Fibroblast of the aortic adventitia (primary cell): ENCODE measurements at places on chromosomes 5 and 9. TPM values are rescaled to one million over a fixed set of nuclear protein-coding genes. Genes with fewer than 3 reads are reported as not detected.

SMIM33 gene
- total RNA-seq = not detected in 2 replicates

ANKRD18B gene
- total RNA-seq = 1.9 TPM in 1 of 2 replicates, not detected in the other

FAM81B gene
- total RNA-seq = not detected in 2 replicates

DMRT3 gene
- total RNA-seq = not detected in 2 replicates

ITGA2 gene
- total RNA-seq = 9.1 and 171 TPM in 2 replicates

LCP2 gene
- total RNA-seq = not detected in 2 replicates

WDR38 gene
- not detected in 2 replicates for total RNA-seq

PPP6C gene
- total RNA-seq = 28.0 and 28.5 TPM in 2 replicates

HSPA9 gene
- total RNA-seq = 394 and 568 TPM in 2 replicates

PCDHA9 gene
- under 0.01 and 0.49 TPM in 2 replicates for total RNA-seq

FBP2 gene
- not detected in 2 replicates for total RNA-seq

OR1Q1 gene
- total RNA-seq = 0.81 TPM in 1 of 2 replicates, not detected in the other

S1PR3 gene
- total RNA-seq = 12.8 and 31.1 TPM in 2 replicates

IL4 gene
- total RNA-seq = 0.36 TPM in 1 of 2 replicates, not detected in the other

GRXCR2 gene
- 0.09 TPM in 1 of 2 replicates, not detected in the other for total RNA-seq

TAF11L9 gene
- not detected in 2 replicates for total RNA-seq

HRCT1 gene
- 0.81 TPM in 1 of 2 replicates, not detected in the other for total RNA-seq

ADGRD2 gene
- total RNA-seq = not detected in 2 replicates

ANKS6 gene
- 12.7 and 13.8 TPM in 2 replicates for total RNA-seq

IFNK gene
- not detected in 2 replicates for total RNA-seq

TRAF2 gene
- total RNA-seq = 5.6 and 7.9 TPM in 2 replicates

PDE6A gene
- not detected in 2 replicates for total RNA-seq

TMEM215 gene
- total RNA-seq = not detected in 2 replicates

SLC6A18 gene
- total RNA-seq = not detected in 2 replicates

SPATA31A6 gene
- total RNA-seq = under 0.01 TPM in 1 of 2 replicates, not detected in the other

CDO1 gene
- total RNA-seq = 7.0 and 24.8 TPM in 2 replicates
